Adrenal gland (tissue), 19 donors: ENCODE measurements at places on chromosomes 3 and 15. TPM values are rescaled to one million over a fixed set of nuclear protein-coding genes. Genes with fewer than 3 reads are reported as not detected.

RCN2 gene
- 58.6 TPM for polyA plus RNA-seq

RTP4 gene
- polyA plus RNA-seq = 3.5 TPM

PLA2G4D gene
- 0.16 TPM for polyA plus RNA-seq

MME gene
- 5.0 TPM for polyA plus RNA-seq
